ENCODE measurements at places on chromosomes 1 and 21.

DNA sequence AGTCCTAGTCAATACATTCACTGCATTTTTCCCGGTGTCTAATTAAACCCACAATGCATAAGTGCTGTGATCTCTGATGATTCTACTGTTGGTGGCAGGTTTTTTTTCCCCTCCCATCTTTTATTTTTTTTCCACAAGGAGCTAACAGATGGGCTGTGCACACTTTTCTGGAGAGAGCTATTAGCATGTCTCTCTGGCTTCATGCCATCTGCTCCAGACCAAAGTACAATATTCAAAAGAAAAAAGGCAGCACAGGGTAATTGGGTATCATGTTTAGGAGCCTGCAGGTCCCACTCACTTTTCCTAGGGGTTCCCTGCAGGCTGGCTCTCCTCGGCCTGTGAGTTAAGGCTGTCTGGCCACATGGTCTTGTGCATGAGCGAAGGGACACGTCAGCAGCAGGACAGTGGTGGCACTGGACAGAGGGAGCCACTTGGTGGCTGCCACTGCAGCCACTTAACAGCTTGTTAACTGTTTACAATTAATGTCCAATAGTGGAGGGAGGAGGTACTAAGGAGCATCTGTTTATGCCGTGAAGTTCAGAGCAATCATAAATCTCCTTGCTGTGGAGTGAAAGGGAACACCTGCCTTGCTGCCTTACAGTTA lies 53.5 kb upstream of the C8B start:
- no peak for DNase-seq

DNA sequence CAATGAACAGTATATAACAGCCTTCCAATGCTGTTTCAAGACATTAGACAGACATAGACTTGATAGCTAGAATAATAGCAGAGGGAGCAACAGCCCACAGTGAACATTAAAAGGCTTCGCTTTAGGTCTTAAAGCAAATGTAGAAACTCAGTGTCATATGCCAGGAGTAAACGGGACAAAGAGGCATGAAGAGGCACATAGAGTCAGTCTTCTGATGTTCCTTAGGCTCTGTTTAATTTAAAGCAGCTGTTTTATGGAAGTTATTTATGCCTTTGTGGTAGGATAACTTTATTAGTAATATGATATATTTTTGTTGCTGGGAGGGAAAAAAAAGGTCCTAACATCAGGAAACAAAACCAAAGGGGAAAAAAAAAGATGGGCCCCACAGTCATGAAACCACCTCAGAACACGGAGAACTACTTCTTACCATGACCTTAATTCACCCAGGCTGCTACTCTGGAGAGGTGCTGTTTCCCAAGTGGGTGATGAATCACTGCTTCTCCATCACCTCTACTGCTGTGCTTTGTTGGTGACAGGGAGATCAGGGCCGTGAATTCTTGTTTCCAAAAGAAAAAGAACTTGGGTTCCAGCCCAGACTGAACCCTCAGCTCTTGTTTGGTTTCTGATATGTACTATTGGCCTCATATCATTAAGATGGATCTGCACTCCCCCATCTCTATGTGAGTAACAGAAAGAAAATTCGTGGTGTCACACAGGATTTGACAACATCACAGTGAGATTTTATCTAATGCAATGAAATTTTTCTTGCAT lies 616.9 kb downstream of the KIF26B start:
- no peak for DNase-seq

GRCh38 chr1:172326136-172326535 lies 94.3 kb upstream of the C1orf105 start:
- no peak for DNase-seq

GRCh38 chr1:11845641-11846335 lies 1.8 kb downstream of the NPPA start:
- DNase-seq = no peak

- no peak for DNase-seq
Observed at GRCh38 chr1:234435620-234436019, 43.4 kb downstream of the TARBP1 start.

- no peak for DNase-seq
Observed at GRCh38 chr1:30117685-30118084, 605.7 kb downstream of the MATN1 start.

- DNase-seq = no peak
Observed at GRCh38 chr1:29607236-29607635, 370.9 kb downstream of the PTPRU start.

DNA sequence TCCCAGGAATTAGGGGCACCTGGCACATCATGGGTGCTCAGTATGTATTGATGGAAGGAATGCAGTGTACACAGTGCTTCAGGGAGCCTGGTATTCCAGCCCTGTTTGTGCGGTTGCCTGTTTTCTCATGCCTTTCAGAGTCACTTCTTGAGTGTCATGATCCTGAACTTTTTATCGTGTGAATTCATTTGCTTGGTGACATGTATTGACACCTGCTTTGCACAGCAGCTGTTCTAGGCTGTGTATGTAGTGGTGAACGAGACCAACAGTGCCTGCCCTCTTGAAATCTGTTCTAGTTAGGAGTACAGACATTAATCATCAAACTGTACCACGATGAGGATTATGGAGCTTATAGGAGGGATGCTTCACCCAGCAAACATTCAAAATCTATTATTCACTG lies 6.1 kb downstream of the HTR6 start:
- no peak for DNase-seq

DNA sequence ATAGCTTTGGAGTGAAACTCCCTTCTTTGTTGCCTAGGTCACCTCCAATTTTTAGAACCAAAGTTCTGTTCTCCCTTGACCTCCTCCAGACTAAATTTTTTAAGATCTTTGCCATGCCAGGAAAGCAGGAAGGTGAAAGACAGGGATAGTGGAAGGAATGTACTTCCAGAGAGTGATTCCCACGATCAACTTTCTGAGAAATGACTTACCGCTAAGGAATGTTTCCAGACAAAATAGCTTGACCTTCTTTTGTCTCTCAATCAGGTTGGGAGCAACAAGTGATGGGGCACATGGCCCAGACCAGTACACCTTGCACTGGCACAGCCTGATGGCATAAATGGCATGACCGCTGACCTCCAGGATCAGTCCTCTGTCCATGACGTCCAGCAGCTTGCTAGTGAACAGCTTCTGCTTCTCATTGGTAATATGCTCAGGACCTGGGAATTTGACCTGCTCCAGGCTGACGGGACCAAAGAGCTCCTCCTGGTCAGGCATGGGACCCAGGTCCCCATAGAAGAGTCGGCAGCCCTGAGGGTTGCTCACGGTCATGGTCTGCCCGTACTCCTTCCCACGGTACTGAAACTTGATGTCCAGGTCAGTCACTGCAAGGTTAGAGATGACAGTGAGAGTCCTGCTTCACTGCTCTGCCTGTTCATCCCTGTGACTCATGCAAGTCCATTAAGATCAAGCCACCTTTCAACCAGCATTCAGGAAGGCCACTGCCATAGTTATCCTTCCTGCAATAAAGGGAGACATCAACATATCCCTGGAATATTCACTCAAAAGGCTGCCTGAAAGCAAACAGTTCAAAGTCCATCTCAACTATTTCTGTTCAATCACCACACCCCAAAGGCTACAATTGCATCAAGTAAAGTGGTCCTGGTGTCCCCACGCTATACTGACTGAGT lies 6.2 kb upstream of the C1orf74 start:
- DNase-seq = no peak

- no peak for DNase-seq
Observed at GRCh38 chr1:161884475-161884874, 118.4 kb downstream of the ATF6 start.

DNA sequence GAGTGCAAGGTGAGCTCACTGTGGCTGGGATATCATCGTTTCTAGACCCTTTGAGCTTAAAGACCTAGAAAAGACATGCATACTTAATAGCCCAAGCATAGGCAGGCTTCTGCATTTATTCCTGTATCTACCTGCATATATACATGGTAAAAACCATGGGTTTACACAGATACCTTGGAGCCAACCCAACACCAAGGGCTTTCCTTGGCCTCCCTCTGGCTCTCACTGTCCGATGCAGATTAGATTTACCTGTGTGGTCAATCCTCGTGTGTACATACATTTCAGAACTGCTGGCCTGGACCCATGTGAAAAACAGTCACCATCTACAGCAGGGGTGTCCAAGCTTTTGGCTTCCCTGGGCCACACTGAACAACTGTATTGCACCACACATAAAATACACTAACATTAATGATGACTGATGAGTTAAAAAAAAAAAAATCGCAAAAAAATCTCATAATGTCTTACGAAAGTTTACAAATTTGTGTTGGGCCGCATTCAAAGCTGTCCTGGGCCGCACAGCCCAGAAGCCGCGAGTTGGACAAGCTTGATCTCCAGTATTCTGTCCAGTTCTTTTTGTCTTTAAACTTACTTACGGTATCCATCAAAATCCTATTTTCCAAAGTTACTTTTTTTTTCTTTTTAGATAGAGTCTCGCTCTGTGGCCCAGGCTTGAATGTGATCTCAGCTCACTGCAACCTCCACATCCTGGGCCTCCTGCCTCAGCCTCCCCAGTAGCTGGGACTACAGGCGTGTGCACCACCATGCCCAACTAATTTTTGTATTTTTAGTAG lies 43.5 kb downstream of the WDR4 start:
- no peak for DNase-seq

GRCh38 chr1:59986516-59987310 lies 60.1 kb upstream of the CYP2J2 start:
- no peak for DNase-seq

DNA sequence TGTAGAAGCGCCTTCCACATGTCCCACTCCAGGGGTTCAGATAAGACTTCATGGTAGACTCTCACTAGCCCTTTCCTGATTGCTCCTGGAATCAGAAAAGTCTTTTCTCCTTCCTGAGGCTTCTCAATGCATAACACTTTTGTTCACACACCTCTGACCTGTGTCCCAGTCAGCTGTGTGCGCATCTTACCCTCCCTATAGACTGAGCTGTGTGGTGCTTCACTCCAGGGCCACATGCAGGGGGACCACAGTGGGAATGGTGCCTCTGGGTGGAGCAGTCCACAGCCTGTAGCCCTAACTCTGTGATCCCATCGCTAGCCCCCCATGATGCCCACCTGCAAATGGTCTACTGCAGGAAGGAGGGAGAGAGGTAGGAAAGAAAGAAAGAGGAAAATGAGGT lies 84.0 kb upstream of the TLR5 start:
- DNase-seq = no peak

GRCh38 chr1:9297831-9298230 lies 5.1 kb downstream of the SPSB1 start:
- no peak for DNase-seq

GRCh38 chr1:38061883-38062328 lies 15.3 kb upstream of the POU3F1 start:
- no peak for DNase-seq

GRCh38 chr1:171898941-171899340 lies 57.6 kb downstream of the DNM3 start:
- no peak for DNase-seq

GRCh38 chr1:184388319-184388889 lies 1.6 kb downstream of the C1orf21 start:
- no peak for DNase-seq

GRCh38 chr1:113088972-113089371 lies 16.0 kb downstream of the LRIG2 start:
- DNase-seq = no peak

DNA sequence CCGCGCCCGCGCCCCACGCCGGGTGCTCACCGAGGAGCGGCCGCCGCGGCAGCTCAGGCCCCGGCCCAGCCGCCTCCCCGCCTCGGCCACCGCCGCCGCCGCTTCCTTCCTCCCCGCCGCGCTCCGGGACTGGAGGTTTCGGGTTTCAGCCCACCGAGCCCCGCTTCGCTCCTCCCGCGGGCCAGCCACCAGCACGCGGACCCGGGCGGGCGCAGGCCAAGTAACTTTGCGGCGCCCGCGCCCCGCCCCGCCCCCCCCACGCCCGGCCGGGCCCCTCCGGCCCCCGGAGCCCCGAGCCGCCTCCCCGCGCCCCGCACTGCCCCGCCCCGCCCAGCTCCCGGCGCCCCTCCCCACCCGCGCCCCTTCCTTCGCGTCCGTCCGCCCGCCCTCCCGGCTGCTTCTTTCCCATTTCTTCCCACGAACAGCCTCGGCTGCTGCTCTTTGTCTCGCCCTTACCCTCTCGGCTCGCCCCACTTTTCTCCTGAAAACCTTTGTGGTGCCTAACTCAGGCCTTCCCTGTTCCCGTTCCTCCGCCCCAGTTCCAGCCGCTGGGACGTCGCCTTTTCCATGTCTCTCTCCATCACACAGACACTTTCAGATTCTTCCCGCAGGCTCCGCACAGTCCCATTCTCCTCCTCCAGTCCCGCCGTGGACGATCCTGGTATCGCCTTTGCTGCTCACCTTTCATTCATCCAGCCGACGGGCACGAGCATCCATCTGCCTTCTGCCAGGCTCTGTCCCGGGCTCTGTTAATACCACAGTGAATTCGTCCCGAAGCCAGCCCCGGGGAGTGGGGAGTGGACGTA lies at the start of gene GPR161:
TSS of gene GPR161 (minus strand) at position 222 of the 806 bp plus-strand sequence. CDS start 32,080 bp downstream, outside the sequence.
- DNase-seq = no peak

- no peak for DNase-seq
Observed at GRCh38 chr1:206608108-206608698, 4.1 kb downstream of the EIF2D start.

DNA sequence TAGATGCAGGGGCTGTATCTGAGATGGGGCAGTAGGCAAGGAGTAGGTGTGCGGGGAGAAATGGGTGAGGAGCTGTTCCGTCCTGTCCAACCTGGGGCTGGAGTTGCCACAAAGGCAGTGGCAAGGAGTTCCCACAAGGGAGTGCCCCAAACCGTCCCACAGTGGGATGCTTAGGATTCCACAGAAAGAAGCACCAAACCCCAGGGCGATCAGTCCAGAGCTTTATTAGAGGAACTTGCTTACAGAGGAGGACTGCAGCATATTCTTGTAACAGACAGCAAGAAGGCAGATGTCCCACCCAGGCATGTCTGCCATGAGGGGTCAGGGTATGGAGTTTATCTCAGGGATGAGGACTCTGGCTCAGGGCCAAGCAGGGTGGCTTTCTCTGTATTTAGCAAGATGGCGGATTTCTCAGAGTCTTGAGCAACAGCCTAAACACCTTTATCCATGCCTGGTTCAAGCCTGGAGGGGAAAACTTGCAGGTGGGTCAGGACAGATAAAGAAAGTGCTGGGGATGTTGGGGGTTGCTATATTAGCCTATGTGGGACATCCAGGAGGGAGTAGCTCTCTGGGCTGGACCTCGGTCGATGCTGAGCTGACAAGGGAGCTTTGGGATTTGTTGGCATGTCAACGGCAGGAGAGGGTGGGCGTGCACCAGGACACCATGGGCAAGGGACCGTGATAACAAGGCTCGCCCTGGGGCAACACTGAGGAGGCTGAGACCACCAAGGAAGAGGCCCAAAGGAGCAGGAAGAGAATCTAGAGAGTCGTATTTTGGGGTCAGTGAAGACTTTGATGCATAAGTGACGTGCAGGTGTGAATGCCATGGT lies 32.8 kb downstream of the OBSCN start:
- no peak for DNase-seq

Measured in stimulated activated CD8-positive, alpha-beta memory T cell treated with anti-CD3 and anti-CD28 coated beads, Interleukin-7, amount 100 ng/mL, for 1 hour (primary cell).